ENCODE measurements at places on chromosomes 1 and 21.

DNA sequence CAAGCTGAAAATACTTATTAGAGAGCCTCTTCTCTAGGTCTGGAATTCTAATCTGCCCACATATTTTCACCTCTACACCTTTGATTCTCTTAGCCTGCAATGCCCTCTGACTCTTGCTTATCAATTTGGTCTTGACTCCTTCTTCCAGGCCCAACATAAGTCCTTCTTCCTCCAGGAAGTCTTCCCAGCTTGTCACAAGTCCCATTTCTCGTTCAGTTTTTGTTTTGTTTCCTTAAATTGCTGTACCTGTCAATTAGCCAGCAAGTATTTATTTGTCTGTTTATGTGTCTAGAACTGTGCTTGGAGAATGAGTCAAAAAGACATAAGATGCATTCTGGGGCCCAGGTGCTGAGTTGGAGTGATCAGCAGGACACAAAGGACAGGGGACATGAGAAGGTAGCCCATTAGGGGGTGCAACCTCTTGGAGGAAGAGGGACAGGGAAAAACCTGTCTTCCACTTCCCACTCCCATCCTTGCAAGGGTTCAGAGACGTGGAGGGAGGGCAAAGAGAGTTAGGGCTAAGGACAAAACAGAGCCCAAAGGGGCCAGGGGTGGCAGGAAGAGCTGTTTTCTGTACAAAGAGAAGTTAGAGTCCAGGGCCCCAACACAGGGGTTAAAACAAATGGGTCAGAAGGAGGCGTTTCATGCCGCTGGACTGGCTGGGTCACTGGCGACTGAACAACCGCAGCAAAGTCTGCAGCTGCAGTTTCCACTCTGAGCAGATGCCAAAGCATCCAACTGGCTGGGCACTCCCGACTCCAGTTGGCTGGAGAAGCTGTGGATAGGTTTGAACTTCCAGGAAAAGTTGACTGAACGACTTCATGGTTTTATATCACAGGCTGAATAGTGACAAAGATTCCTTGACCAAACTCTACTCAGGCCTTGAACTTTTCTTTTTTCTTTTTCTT is 10.7 kb upstream of the CNR2 start:
- no peak for DNase-seq

DNA sequence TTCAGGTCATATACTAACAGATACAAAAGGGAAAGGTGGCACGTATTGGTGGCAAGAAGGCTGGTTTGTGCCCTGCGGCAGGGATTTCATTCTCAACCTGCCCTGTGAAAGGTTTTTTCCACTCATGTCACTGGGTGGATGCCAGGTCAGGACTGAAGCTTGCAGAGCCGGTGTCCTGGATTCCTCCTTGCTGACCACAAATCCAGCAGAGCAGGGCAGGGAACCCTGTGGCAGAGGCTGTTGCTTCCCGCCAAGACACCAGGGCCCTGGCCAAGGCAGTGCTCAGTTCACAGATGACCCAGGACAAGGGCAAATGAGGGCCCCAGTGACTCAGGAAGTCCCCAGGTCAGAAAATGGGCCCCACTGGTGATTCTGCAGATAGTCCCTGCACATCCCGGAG is 16.4 kb downstream of the BSND start:
- DNase-seq: no peak

- no peak for DNase-seq
Measured at GRCh38 chr1:230160957-230161771, 94.1 kb downstream of the GALNT2 start.

GRCh38 chr1:89692601-89693521 is 59.9 kb downstream of the LRRC8C start:
- DNase-seq: no peak

GRCh38 chr1:162215902-162216301 is 146.4 kb downstream of the NOS1AP start:
- DNase-seq: no peak

DNA sequence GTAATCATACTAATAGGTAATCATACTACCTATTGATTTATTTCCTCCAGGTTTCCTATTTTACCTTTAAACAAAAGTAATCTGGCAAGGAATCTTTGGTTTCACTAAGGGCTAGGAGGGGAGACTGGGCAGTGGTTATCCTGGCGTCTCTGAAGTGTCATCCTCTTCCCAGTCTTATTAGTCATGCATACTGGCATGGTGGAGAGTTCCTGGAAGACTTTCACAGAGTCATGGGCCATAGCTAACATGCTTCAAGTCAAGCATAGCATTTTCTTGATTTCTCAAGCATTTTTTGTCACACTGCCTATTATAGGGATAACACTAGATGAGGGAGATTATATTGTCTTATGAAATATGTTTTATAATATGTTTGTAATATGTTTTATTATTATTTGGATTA is 64.0 kb upstream of the ASB17 start:
- DNase-seq: no peak

- DNase-seq: no peak
Measured at GRCh38 chr1:48610628-48611542, 138.9 kb upstream of the SPATA6 start.

- DNase-seq: no peak
Measured at GRCh38 chr21:15823486-15824150, 93.8 kb downstream of the USP25 start.

DNA sequence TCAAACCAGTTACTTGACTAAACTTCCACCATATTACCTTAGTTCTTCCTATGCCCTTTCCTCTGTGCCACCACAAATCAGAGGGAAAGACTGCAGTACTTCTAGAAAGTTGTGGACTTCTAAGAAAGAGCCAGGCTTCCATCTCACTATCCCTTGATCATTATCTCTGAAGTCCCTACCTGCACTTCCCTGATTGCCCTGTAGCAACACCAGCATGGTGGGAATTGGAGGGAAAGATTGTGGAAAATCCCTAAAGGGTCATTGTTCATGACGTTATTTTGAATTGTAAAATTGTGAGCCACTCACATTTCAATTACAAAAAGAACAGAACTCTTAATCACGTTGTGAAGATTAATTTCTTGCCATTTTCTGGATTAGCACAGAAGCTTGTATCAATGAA is 23.4 kb upstream of the KIAA1614 start:
- DNase-seq: no peak

DNA sequence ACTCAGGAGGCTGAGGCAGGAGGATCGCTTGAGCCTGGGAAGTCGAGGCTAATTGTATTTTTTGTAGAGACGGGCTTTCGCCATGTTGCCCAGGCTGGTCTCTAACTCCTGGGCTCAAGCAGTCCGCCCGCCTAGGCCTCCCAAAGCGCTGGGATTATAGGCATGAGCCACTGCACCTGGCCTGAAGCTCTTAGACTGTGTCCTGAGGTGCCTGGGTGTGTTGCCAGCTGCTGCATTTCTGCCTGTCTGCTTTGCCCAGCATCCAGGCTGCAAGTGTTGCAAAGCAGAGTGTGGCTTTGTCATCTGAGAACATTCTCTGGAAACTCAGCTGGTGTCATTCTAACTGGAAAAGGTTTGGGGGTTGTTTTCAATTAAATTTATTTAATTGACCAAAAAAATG is 105.0 kb downstream of the HUNK start:
- no peak for DNase-seq

DNA sequence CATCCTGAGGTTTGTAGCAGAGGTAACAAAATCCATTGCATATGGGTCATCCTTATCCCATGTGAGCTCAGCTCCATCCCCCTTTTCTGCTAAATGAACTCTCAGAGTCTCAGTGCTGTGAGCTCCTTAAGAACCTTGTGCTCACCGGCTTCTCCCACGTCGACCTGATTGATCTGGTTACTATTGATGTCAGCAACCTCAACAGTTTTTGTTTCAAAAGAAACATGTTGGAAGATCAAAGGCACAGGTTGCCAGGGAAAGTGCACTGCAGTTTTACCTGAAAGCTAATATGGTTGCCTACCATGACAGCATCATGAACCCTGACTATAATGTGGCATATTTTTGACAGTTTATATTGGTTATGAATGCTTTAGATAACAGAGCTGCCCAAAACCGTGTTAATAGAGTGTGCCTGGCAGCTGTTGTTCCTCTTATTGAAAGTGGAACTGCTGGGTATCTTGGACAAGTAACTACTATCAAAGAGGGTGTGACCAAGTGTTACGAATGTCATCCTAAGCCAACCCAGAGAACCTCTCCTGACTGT is 131.4 kb downstream of the HS2ST1 start:
- DNase-seq: no peak

GRCh38 chr1:8572106-8572505 is 245.3 kb downstream of the RERE start:
- DNase-seq: no peak

- DNase-seq: no peak
Measured at GRCh38 chr1:42753070-42753469, 13.0 kb upstream of the CLDN19 start.

DNA sequence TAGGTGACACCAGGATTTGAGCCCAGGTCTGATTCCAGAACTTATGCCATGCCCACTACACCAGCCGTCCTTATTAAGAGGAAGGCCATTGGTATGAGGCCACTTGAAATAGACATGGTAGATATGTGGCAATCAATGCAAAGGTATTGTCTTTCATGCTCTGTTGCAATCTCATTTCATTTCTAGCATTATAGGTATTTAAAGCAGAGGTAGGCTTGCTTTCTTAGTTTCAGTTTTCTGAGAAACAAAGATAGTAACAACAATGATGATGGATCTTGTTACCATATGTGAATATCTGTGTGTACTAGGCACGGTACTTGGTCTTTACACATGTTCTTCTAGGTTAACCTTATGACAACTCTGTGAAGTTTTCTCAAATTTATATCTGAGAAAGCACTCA is 113.1 kb downstream of the FGGY start:
- no peak for DNase-seq

DNA sequence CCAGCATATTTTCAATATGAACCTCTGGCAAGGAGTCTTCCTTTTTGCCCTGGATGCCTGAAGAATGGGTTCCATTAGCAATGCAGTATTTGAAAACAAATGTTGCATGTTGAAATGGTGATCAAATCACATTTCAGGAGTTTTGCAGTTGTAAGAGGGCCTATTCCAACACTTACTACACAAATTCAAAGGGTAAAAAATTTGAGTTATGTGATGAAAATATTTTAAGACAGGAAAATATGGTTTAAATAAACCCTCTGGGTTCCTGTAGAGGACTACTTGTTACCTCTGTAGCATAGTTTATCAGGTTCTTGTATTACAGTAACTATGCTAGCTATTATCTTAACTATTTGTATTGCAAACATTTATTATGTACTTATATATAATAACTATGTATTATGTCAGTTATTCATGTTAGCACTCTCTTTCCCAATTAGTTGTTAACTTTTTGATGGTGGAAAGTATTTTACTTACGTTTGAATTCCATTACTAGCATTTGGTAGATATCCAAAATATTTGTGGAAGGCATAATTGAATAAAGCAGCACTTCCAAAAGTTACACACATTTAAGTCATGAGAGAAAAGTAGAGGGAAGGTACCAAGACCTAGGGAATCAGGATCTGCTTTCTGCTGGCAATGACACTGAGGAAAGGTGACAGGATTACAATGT is 312.9 kb downstream of the GRIK1 start:
- no peak for DNase-seq

All from NCI-H1930 (cell line).